ENCODE measurements at places on chromosomes 2 and 18.

DNA sequence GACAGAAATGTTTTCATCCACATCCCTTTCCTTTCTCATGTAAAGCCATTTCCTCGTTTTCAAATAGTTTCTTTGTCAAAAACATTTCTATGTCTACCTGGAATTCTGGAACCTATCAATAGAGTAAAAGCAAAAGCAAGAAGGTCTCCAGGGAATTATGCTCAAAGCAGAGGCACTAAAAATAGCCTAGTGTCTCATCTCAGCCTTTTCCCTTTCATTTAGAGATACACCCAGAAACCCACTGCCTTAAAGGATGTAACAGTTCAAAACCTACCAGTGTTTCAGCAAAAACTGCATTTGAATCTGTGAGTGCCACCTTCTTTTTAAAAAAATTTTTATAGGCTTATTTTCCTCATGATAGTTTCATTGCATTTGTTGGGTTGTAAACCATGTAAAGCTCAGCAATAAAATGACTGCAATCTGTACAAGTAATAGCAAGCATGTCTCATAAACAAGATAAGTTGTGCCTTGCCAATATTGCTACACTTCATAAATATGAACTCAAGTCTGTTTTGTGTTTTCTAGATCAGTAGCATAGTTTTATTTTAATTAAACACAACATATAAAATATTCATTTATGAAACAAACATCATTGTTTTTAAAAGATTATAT lies 927.3 kb upstream of the ACVR2A start:
- no peak for DNase-seq

DNA sequence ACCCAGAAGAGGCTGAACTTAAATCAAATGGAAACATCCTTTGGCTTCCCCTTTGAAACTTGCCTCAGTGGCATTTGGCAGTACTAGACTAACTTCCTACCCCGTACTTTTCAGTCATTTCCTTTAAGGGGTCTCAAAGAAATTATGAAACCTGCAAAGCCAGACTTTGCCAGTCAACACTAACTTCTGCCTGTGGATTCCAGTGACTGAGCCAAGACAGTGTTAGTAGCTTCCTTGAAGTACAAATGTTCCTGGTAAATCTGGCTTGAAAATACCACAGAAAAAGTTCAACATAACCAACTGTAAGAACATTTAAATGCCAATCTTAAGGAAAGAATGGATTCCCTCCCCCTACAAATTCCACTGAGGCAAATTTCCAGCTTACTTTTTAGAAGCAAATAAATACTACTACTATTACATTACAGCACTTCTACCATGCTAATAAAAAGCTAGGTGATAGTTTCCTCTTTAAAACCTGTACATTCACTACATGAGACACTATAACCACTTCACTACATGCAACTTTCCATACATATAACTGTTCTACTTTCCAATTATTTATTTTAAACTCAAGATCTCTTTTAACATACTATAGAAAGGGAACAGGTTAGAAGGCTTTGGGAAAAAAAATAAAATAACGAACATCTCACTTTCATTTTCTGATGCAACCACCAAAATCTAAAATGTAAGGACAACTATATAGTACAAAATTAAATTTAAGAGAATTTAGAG lies 2.4 kb downstream of the PELI1 start:
- no peak for DNase-seq

GRCh38 chr2:70516596-70516995 lies 37.0 kb downstream of the TGFA start:
- no peak for DNase-seq

- no peak for DNase-seq
These were observed 113.5 kb downstream of the DSC3 start for GRCh38 chr18:30929065-30929464.

GRCh38 chr2:197786010-197786877 lies 1.1 kb upstream of the BOLL start:
- DNase-seq, result peak; percentile 49

DNA sequence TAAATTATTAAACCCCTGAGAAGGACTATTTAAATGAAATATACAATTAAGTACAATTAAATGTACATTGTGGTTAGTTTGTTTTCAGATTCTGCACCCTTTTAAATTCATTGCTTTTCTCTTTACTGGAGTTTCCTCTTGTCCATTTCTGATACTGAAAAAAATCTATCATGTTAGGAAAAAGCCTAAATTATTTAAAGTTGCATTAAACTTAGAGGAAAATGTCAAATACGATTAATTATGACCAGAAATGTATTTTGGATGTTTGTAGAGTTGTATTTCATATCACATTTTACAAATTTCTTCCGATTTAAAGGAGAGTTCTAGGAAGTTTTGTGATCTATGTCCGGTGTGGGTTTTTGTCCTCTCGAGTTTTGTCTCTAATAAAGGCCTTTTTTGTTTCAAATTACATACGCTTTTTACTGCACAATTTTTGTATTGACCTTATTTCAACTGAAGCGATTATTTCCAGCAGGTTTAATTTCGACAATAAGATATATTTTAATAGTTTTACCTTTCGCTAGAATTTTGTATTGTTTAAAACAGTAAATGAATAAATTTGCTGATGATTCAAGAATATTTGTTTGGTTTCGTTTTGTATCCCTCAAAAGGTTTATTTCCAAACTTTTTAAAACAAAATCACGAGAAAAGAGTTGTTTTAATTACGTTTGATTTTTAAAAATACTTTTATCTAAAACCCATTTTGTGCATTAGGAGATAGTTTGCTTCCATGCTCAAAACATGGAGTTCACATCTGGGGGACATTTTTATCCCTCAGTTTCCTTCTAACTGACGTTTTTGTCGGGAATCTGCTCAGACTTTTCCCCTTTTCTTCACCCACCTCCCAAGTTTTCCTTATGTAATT lies 3.3 kb upstream of the SATB2 start:
- no peak for DNase-seq

- no peak for DNase-seq
These were observed 45.4 kb downstream of the TTN start for GRCh38 chr2:178761759-178762371.

DNA sequence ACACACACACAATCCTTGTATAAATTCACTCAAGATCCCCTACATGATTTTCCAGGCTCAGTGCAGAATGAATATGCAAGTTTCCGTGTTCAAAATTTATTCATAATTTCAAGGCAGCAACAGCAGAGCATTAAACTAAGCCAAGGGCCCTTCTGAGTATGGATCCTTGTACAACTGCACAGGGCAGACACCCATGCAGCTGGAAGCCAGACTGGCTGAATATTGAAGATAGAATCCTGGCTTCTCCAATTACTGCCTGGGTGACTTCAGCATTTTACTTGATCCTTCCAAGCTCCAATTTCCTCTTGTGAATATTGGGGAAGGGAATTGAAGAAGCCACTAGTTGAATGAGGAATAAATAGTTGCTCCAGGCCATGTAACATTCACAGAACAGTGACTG lies 267.9 kb upstream of the REG3G start:
- DNase-seq, result no peak

GRCh38 chr2:210288408-210288807 lies 26.6 kb downstream of the MYL1 start:
- DNase-seq, result no peak

DNA sequence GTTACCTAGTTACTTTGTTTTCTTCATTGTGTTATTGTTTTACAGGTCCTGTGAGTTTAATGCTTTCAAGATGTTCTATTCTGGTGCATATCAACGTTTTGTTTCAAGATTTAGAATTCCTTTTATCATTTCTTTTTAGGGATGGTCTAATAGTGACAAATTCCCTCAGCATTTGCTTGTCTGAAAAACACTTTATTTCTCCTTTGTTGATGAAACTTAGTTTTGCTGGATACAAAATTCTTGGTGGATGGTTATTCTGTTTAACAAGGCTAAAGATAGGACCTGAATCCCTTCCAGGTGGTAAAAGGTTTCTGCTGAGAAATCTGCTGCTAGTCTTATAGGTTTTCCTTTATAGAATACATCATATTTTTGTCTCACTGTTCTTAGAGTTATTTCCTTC lies 102.3 kb downstream of the RND3 start:
- DNase-seq, result no peak

DNA sequence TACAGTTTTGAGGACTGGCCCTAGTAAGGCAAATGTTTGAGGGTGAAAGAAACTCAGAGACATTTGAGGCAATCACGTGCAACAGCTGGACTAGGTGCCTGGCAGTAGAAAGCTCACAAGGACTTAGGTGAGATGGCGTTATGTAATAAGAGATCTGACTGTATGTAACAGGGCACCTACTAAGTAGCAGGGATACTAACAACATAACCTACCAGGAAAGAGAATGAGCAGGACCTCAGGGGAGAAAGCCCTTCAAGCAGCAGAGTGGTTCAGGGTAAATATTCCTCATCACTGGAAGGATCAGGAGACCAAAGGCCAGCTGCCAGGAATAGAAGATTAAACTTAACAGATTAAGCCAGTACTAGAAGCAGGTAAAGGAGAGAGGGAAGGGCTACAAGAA lies 53.4 kb downstream of the ARHGAP15 start:
- DNase-seq, result no peak

DNA sequence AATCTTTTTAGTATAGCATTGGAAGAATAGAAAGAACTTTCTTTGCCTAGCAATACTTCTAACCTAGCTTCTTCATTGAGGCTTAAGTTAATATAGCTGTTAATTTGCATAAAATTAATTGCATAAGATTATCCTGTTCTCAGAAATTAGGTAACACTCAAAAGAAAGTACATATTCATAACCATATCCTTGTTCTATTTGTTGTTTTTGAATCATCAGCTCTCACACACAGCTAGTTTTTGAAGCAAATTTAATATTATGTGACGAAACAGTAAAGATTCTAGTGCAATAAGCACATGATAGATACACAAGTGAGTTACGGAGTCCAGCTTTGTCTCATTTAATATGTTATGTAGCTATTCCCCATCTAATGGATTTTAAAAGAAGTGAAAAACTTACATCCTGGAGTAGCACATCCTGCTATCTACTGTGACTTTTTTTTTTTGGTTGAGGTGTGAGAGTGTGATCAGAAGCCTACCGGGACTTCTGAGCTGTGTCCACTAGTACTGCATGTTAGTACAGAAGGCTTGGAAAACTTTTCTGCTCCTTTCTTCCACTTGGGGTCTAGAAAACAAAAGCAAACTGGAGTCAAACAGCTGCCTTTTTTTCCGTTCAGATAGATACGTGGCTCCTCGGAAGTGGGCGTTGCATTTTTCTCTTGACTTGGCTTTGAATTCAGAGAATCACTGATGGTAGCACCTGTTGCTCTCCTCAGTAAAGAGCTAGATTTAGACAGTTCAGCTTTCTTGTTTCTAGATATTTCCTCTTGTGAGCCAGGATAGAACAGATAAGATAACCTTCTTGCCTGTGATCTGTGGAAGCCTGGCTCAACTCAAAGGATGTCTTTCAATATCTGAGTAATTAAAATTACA lies 27.2 kb downstream of the KDM3A start:
- DNase-seq, result no peak

DNA sequence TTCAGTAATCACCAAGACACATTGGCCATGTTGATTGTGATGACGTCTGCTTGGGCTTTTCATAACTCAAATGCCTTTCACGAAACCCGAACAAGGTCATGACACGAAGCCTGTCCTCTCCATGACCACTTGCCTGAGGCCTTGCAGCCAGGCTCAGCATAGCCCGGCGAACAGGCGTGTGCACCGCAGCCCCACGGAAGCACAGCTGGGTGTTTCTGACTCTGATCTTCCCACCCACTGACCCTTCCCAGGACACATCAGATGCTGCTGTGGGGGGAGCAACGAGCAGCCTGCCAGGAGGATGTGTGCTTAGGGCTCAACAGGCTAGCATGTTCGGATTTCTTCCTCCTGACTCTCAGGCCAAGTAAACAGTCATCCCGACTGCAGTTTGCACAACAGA lies 369.4 kb upstream of the SALL3 start:
- DNase-seq, result no peak

- no peak for DNase-seq
These were observed 90.6 kb upstream of the PELI1 start for GRCh38 chr2:64234785-64235184.

DNA sequence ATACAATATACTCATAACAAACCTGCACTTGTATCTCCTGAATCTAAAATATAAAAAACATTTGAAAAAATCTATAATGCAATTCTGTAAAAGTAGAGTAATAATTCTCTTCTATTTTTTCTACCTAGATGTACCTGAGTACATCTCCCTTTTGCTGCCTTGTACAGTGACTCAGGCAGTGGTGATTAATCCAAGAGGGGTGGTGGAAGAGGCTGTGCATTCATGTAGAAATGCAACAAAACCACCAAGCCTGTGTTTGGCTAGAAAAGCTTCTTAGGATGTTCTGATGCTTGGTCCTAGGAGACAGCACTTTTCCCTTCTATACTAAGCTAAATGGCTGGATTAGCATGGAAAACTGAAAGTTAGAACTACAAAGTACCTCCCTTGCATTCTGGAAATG lies 245.8 kb downstream of the DPP10 start:
- no peak for DNase-seq

DNA sequence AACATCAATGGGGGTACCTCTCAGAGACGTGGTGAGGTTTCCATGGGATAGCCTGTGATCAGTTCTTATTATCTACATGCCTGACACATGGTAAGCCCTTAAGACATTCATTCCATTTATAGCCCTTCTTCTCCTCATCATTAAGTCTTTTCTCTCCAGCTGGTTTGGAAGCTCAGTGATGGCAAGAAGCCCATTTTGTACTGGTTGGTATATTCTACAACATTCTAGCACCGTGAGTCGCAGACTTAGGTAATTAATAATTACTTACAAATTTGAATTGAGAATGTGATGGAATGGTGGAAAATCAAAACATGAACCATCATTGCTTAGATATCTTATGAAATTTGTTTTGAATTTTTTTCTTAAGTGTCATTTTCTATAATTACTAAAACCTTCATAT lies 472.6 kb downstream of the DLGAP1 start:
- DNase-seq, result no peak

GRCh38 chr2:101545950-101546349 lies 71.0 kb upstream of the RFX8 start:
- DNase-seq, result no peak

- DNase-seq, result no peak
These were observed 219.9 kb upstream of the FBXO11 start for GRCh38 chr2:48126162-48126561.

DNA sequence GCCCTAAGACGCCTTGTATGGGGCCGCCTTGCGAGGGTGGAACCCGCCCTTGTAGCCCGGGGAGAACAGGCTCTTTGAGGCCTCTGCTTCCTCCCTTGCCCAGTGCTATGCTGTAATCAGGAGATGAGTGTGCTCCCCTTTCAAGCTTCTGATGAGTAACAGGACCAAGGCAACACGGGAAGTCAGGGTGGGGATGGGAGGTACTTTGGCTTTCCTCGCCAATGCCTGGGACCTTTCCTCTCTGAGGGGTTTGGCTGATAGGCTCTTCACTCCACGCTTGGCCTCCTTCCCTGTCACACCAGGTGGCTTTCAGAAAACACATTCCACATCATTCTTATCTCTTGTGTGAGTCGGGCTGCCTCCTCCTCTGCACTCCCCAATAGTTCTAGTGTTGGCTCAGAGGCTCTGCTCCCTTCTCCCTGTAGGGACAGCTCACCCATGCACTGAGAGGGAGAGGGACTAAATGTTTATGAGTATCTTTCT lies 223.7 kb upstream of the TRIB2 start:
- DNase-seq, result no peak

GRCh38 chr2:156818221-156818620 lies 382.0 kb downstream of the GPD2 start:
- DNase-seq, result no peak
